ENCODE measurements at places on chromosomes 2 and 18. TPM values are rescaled to one million over a fixed set of nuclear protein-coding genes. Genes with fewer than 3 reads are reported as not detected.

DOCK10 gene
- total RNA-seq: 38.7 TPM

SPATA3 gene
- not detected for total RNA-seq

RPRM gene
- not detected for total RNA-seq

TDRD15 gene
- total RNA-seq: under 0.01 TPM

COL6A3 gene
- total RNA-seq: 0.72 TPM

LRRTM4 gene
- total RNA-seq: not detected

NGEF gene
- 0.50 TPM for total RNA-seq

COBLL1 gene
- 30.2 TPM for total RNA-seq

RAMP1 gene
- total RNA-seq: not detected

REG3A gene
- total RNA-seq: not detected

NR4A2 gene
- 0.13 TPM for total RNA-seq

C2orf78 gene
- not detected for total RNA-seq

RNF144A gene
- total RNA-seq: 11.0 TPM

TMEM198 gene
- not detected for total RNA-seq

SPRED2 gene
- 6.7 TPM for total RNA-seq

PHLPP1 gene
- total RNA-seq: 9.0 TPM

SNRNP200 gene
- total RNA-seq: 81.8 TPM

GNAL gene
- total RNA-seq: 3.5 TPM

GAREM1 gene
- 1.9 TPM for total RNA-seq

TUBA4B gene
- total RNA-seq: not detected

COL4A3 gene
- total RNA-seq: 0.14 TPM

SCN2A gene
- total RNA-seq: under 0.01 TPM

SH3RF3 gene
- total RNA-seq: 7.3 TPM

Data from thoracic aorta endothelial cell (primary cell).